NCI-H1048 (cell line): ENCODE measurements at places on chromosomes 2 and 18.

DNA sequence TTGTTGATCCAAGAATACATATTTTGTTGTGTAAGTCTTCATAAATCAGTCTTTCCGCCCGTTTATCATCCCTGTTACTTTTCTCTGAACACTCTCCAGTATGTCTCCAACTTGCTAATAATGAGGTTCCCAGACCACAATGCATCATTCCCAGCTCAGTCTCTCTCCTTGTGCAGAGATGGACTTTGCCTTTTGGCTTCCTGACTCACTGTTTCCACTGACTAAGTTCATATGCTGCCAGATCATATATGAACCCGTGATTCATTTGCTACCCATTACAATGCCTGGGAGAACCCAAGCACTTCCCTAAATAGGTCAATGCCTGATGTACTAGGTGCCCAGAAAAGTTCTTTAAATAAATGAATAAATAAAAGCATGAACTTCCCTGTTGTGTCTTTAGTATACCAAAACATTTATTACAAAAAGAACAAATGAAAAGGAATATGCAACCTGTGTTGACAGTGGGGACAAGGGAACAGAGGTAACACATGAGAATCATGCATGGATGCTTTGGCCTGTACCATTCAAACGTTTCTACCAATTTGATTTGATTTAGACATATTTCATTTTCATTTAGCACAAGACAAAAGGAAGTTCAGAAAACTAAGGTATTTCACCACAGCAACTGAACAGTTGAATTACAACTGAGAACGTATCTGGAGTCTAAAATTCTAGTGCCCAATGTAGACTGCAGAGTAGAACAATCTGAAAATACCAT is 215.4 kb upstream of the HNRNPA3 start:
- no peak for DNase-seq

GRCh38 chr18:59275406-59275949 is 2.2 kb upstream of the RAX start:
- DNase-seq: no peak

- DNase-seq: no peak
These were observed 458 bp upstream of the TFPI start for GRCh38 chr2:187554704-187555082.

DNA sequence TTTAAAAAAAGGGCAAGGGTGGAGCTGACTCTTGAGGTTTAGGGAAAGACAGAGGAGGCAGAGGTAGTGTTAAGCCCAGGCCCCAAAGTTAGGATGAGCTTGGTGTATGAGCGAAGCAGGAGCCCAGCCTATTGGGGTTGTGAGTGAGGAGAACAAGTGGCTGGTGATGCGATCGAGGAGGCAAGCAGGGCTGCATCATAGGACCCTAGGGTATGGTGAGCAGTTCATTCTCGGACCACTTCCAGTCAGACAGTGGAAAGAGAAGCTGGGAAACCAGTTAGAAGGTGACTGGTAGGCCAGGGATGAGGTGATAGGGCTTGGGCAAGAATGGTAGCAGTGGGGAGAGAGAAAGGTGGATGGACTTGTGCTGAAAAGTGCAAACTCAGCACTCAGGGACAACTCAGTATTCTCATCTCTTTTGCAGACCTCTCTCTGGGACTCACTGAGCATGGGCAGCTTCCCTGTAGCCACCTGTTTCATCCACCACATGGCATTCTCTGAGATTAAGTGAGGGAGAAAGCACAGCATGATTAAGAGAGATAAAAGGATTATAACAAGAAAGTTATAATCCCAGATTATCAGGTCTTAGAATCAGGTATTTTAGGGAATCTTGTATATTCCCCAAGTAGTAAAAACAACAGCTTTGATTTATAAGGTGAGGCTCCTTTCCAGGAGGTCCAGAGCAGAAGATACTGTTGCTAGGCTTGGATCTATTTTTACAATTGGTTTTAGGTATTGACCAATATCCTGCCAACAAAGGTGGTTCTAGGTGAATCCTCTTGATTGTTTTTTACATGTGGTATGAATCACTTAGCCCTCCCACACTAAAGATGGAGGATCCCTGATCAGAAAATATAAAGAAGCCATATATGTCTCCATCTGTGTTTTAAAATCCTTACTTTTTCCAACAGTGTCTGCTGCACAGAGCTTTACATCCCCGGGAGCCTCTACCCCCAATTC is 38.3 kb downstream of the XRCC5 start:
- DNase-seq: no peak

- DNase-seq: no peak
These were observed 39.2 kb upstream of the LOXHD1 start for GRCh38 chr18:46696268-46696667.

- no peak for DNase-seq
These were observed 108.5 kb downstream of the STK39 start for GRCh38 chr2:168138901-168139300.
